ENCODE measurements at places on chromosomes 1 and 21.

DNA sequence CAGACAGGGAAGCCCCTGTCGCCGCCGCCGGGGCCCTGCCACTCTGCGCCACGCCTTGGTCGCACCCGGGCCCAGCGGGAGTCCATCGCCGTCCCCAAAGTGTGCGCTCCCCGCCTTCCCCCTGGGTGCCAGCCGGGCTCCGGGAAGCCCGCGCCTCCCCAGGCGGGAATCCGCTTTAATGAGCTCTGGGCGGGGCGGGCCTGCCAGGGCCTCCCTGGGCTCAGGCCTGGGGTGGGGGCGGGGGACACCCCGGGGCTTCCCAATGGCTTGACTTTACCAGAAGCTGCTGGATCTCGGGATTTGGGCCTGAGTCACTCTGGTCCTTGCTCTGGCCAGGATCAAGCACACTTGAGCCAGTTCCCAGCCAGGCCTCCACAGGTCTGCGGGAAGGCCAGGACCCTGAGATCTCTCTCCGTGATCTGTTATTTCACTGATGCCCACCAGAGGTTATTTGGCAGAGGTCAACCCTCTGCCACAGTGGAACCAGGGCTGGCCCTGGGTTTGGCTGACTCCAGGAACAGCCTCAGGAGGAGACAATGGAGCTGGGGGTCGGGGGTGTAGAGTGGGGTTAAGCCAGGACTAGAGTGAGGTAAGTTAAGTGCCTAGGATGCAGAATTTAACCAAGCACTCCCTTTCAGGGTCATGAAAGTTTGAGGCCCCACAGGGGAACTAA, 178.4 kb upstream of the EDN2 start:
- peak; percentile 67 for DNase-seq

DNA sequence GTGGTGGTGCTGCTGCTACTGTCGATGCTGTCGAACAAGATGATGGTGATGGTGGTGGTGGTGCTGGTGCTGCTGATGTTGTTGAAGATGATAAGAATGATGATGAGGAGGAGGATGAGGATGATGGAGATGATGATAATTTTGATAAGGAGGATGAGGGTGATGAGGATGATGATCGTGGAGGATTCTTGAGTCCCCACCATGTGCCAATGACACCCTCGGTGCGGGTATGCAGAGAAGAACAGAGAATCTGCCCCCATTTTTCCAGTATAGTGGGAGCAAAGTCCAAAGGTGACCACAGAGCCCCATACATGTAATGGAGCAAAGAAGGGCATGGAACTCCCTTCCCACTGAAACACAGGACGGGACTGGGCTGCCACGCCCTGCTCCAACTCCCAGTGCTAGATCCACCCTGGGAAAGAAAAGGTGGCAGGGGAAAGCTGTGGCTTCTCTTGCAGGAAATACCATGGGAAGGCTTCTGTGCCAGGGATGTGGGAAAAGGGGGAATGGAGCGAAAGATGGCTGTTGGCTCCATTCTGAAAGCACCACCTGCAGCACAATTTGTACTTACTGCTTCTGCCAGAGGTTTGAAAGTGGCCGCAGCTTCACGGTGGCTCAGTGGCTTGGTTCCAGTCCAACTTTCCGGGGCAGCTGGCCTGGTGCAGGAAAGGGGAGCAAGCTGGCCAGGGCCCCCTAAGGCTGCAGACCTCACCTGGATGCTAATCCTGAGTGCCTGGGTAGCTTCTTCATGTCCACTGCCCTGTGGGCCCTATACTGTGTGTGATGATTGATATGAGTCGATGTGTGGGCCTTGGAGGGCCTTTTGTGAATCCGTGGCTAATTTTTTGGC, 387.2 kb upstream of the VAMP3 start:
- no peak for DNase-seq

- no peak for DNase-seq
These were observed 99.9 kb downstream of the XCL2 start for GRCh38 chr1:168443899-168444298.

GRCh38 chr1:116457946-116458604, 85.0 kb downstream of the ATP1A1 start:
- DNase-seq = no peak

DNA sequence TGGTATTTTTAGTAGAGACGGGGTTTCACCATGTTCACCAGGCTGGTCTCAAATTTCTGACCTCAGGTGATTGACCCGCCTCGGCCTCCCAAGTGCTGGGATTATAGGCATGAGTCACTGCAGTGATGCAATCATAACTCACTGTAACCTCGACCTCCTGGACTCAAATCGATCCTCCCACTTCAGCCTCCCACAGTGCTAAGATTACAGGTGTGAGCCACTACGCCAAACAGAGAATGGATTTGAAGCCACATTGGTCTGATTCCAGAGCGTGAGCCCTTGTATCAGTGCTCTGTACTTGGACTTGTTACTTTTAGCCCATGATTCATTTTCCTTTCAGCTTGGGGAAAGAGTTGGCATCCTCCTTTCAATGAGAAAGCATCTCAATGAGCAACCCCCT, 14.9 kb upstream of the ZNF683 start:
- DNase-seq = no peak

GRCh38 chr1:46681333-46682034, 9.8 kb downstream of the TEX38 start:
- DNase-seq = no peak

- no peak for DNase-seq
These were observed 102.9 kb downstream of the PTPN14 start for GRCh38 chr1:214448536-214448935.

DNA sequence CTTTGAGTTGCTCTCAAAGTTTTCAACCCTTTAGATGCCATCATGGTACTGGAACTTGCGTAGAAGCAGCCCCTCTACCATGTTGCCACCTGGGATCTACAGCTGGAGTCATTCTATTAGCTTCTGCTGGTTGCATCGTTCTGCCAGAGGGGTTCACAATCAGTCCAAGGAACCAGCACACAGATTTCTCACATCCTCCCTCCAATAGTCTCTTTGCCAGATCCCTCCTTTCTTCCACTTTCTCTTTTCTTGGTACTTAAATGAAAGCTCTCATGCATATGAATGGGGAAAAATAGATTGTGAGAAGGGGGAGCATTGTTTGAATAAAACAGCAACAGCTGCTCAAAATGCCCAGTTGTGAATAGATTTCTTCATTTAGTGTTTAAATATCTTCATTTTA, 4.2 kb upstream of the C8A start:
- DNase-seq = no peak

DNA sequence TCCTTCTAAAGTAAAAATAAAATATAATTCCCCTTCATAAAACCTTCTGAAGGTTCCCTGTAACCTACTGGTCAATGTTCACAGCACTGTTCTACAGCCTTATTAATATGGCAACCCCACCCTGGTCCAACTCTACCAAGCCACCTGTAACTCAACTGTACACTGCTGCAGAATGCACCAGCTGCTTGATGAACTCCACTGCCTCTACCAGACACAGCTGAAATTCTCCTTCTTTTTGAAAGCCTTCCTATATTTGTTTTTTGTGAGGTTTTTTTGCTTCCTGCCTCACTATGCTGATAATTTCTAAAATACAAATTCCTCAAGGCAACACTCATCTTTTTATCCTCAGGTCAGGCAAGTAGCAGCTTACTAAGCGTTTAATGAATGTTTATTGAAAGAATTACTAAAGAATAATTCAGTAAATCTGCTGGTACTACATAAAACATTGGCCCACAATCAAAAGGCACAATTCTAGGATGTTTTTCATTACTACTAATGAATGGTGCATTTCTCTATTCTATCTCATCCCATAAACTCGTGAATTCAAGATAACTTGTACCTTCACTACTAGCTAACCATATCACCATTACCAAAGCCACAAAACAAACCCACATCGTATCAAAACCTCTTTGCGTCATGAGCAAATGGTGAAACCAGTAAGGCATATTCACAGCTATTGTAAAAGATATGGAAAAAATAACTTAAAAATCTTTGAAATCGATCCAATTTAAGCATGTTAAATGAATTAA, 2.4 kb downstream of the SSX2IP start:
- no peak for DNase-seq

DNA sequence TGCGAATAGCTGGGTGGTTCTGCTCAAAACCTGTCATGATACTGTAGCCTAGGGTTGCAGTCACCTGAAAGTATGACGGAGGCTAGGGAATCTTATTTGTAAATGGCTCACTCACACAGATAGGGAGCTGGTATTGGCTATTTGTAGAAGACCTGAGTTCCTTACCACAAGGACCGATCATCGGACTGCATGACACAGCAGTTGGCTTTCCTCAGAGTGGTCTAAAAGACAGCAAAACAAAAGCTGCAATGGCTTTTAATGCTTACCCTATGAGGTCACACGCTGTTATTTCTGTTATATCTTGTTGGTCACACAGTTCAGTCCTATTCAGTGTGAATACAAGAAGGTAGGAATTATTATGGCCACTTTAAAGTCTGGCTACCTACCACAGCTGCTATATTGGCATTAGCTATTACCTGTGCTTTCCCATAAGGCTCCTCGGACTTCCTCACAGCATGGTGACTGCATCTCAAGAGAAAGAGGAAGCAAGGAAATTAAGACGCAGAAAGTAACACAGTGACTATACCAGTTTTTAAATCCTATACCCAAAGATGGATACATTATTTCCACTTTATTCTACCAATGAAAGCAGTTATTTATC, 68.4 kb upstream of the LRRC7 start:
- no peak for DNase-seq

DNA sequence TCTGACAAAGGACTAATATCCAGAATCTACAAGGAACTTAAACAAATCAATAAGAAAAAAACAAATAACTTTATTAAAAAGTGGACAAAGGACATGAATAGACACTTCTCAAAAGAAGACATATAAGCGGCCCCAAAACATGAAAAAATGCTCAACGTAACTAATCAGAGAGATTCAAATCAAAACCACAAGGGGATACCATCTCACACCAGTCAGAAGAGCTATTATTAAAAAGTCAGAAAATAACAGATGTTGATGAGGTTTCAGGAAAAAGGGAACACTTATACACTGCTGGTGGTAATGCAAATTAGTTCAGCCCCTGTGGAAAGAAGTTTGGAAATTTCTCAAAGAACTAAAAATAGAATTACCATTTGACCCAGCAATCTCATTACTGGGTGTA, 102.2 kb downstream of the COL24A1 start:
- DNase-seq = no peak

- no peak for DNase-seq
These were observed 28.1 kb upstream of the C1QA start for GRCh38 chr1:22608361-22608760.

Data from amniotic stem cell (primary cell).